ENCODE measurements at places on chromosomes 7 and 10.

GRCh38 chr10:51874131-51874530, 174.7 kb upstream of the CSTF2T start:
- DNase-seq: no peak

GRCh38 chr7:114459574-114459973, 45.0 kb downstream of the FOXP2 start:
- no peak for DNase-seq

DNA sequence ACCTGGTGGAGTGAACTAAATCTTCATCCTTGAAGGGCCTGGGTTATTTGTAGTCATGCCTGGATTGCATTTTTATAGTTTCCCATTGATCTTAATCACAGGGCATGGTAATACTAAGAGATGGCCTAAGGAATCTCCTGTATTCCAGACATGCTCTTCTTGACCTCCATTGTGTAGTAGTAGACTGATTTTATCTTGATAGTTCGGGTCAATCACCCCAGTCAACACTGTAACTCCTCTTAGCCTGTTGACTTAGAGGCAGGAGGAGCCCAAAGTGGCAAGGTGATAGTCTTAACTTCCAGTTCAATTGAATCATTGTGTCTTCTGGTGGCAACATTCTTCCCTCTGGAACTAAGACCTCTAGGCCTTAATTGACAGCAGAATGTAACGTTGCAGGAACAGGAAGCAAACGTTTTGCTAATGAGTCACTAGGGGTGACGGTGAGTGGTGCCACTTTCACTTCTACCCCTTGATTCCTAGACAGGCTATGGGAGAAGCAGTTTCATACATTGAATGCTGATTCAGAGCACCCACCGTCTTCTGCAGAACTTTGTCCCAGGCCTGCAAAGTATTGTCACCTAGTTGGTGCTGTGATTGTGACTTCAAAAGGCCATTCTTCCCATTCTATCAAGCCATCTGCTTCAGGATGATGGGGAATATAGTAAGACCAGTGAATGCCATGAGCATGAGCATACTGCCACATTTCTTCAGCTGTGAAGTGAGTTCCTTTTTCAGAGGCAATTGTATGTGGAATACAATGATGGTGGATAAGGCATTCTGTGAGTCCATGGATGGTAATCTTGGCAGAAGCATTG, 24.0 kb upstream of the PAPSS2 start:
- DNase-seq: no peak

GRCh38 chr10:65017523-65017922, 1496.3 kb downstream of the REEP3 start:
- no peak for DNase-seq

DNA sequence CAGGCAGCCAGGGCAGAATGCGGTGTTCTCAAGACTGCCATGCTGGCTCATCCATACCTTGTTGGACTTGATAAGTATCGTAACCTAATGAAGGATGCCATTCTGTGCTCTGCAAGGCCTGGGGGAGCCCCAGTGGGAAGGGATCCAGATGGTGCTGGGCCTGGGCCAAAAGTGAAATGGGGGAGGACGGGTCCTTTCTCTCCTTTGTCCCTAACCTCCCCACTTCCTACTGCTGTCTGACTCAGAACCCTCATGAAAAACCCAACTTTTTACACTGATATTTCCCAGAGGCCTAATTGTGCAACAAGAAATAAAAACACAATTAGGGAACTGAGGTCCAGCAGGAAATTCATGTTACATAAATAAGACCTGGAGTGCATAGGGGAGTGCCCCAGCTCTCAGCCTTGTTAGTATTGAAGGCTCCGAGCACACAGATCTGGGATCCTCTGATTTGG, 193.7 kb upstream of the SVIL start:
- no peak for DNase-seq

GRCh38 chr10:96570511-96570910, 16.3 kb downstream of the TM9SF3 start:
- no peak for DNase-seq

- DNase-seq: no peak
These were observed 39.2 kb upstream of the MKLN1 start for GRCh38 chr7:131288450-131288849.

DNA sequence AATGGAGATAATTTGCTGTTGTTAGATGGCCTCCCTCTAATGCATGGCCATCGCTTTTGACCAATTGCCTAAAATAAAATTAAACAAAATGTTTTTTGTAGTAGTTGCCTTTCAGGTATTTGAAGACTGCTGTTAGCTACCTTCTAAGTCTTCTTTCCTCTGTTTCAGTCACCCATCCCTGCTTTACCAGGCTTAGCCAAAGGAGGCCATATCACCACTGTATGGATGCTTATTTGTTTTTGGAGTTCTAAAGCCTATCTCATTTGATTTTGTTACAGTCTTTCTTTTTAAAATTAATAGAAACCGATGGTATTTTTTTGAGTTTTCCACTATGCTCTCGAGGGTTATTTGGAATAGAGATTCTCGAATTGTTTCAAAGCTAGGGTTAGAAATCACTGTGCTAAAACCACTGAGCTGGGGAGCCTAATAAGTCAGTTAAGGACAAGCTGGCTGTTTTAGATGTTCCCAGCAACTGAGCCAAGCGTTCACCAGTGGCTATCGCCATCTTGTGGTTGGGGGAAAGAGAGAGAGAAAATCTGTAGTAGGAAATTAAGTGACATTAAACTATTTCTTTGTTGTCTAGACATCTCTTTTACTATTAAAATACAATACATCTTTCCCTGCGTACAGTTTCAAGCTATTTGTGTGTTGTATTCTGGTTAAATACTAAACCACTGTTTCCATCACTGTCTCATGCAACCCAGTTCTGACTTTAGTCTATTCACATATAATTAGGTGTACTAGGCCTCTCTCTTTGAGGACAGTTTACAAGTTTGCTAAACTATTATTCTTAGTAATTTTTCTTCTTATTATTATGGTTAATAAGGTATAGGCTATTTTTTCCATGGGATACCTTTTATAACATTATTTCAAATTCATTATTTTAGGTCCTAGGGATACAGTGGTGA, 52.2 kb downstream of the GPR158 start:
- no peak for DNase-seq

DNA sequence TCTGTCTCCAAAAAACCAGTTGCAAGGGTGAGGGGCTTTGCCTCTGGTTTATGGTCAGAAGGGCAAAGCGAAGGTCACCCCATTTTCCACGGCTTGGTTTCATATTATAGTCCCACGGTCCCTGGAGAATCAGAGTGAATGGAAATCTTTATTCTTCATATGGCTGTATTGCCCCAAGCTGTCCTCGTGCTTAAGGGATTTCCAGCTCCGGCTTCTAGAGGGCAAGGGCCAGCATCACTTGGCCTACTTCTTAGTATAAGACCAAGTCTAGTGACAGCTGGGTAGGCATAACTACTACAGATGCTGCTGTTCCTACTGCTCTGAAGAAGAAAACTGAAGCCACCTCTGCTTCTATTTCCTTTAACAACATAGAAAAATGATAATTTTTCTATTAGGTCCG, 63.2 kb downstream of the PARP12 start:
- no peak for DNase-seq

DNA sequence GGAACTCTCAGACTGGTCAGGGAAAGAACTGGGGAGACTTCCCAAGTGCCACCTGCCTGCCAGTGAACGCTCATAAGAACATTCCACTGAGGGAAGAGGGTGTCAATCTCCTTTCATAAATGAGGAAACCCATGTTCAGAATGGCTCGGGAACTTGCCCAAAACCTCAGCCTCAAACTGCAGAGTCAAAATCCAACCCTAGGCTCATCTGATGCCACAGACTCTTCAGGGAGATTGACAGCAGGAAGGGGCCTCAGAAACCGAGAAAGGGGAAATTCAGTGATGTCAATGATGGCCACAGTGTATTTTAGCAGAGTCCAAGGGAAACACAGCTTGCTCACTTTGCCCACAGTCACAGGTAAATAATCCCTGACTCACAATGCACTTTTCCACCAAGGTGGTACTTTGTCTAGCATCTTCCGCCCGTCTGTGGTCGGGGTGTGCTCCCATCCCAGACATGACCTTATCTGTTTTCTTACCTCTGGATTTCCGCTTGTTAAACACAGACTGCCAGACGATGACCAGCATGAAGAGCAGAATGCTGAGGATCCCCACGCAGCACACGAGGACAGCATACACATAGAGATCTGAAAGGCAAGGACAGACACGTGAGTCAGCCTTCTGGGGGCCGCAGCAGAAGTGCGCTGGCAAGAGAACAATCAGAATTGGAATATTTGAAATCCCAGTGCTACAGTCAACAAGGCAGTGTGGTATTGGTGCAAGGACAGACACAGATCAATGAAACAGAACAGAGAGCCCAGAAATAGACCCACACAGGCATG, 38.4 kb downstream of the VSTM4 start:
- no peak for DNase-seq

GRCh38 chr10:52280051-52280450, 34.0 kb upstream of the DKK1 start:
- no peak for DNase-seq

DNA sequence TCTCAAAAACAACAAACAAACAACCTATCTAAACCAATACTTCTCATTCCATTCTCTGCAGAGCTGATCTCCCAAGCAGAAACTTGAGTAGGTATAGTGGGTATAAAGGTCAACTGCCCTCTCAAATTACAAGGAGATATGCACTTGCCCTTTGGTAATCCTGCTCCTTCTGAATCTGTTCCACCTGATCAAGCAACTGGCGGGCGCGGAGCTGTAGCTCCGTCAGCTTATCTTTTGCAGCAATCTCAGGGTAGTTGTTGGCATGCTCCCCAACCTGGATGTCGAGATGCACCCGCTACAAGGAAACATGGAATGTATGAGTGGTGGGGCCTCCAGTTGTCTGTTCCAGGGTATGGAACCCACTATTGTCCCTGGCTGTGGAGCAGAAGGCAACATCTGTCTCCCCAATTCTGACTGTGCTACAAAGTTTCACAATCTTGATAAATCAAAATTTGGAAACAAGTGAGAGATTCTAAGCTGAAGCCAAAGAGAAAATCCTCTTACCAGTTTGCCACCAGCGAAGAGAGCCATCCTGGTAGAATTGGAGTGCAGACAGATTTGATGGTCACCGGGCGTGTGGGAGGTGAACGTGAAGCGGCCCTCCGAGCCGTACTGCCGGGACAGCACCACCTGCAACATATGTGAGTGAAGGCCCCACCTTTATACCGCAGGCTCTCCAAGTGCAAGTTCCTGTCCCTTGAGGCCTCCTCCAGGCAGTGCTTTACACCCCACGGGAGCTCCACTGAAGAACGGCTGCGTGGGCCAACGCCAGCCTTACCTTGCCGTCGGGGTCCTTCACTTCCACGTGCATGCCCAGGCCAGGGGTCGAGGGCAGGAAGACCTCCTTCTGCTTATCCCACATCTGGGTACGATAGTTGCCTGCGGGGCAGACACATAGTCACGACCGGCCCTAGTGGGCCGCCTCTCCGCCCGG, 819 bp downstream of the TMED4 start:
- DNase-seq: no peak

DNA sequence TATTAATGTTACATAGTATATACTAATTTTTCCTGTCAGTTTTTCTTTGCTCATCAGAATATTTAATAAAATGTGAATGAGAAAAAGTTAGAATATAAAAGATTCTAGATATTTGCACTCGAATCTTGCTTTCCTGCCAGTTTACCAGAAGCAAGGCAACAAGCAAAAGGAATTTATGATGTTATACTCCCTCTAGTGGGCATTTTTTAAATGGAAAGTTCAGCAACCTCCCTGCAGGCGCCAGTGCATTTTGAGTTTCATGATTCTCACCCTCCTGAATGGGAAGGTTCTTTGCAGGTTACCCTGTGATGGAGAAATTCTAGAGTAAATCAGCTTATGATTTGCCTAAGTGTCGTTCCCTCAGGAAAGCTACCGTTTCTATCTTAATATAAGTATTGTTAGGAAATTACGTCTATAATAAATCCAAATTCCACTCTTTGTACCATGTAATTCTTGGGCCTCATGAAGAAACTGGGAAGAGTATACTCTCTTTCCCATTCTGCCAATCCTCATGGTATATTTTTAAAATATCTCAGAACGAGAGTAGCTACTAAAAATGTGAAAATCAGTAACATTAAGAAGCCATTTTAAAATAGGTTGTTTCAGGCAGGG, 350.0 kb downstream of the CRPPA start:
- DNase-seq: no peak

DNA sequence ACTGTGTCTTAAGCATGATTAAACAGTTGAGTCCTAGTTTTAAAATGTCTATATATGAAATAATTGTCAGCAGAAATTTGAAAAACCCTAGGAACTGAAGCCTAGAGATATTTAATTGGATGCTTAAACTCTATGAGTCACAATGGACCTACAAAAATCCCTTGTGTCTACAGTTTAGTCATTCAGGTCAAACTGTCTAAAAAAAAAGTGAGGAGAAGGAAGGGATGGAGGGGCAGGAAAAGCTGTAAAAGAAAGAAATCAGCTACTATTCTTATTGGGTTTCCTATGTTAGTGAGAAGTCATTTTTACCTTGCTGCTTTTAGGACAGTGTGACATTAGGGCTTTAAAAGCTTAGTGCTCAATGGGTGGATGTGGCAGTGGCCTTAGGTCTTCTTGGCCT, 406.1 kb upstream of the FZD8 start:
- no peak for DNase-seq

DNA sequence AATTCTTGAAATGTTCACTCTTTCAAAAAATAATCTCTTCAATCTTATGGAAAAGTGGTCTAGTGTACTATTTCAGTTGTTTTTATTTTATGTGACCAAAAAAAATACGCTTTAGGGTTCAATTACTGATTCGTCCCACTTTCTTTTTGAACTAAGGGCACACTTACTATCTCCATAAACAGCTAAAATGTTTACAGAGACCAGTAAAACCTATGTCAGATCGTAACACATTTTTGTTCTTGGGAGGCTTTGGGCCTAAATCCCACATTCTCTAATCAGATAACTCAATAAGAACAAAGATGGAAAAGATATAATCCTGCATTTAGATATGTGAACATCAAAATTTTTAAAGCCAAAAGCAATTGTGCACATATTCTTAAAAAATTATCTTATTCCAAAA, 29.8 kb upstream of the EPC1 start:
- no peak for DNase-seq

DNA sequence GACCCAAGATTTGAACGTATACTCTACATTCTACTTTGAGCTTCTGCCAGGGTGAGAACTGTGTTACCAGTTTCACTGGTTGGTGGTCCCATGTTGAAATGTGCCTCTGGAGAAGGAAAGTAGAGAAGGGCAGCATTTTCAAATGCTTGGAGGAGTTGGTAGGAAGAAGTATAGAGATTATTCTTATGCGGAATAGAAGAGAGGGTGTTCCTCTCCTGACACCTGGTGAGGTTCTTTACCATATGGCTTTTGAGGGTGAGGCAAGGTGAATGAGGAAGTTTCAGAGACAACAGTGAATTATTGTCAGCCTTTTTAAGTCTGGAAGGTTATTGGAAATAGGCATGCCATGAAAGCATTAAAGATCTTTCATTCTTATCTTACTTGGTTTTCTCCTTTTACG, 34.3 kb downstream of the R3HCC1L start:
- DNase-seq: no peak

GRCh38 chr10:11204351-11204942, 186.8 kb downstream of the CELF2 start:
- DNase-seq: no peak

- DNase-seq: no peak
These were observed 68.3 kb upstream of the AMPH start for GRCh38 chr7:38699471-38699870.

Measured in left ventricle myocardium inferior (tissue), 1 donor.